ENCODE measurements at places on chromosomes 7 and 10.
A peak's percentile ranks its signal among the peaks of the same experiment; 100 is the strongest.

DNA sequence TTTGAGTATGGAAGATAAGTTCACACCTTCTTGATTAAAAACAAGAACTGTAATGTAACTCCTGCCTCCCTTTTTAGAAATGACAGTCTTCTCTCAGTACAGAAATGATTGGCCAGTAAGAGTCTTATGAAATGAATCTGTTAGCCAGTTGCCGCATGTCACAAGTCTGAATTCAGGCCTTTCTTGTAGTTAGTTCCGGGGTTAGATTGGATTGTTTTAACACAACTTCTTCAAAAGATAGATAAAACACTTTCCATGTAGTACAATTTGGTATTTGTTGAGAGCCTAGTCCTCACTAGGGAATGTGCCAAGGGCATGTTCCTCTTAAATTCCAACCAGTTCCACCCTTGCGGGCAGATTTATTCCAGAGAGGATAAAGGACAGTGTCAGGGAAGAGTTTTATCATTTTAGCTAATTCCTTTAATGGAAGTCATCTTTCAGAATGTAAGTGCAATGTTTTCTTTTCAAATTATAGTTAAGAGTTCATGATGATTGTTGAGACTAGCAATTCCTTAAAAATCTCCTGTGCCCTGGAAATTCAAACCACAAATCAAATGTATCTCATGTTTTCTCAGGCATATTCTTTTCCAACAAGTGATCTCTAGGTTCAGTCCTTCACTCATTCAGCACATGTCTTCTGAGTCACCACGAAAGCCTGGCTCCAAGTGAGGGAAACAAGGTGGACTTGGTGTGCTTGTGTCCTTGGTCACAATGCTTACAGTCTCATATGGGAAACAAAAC, 4.1 kb downstream of the FHIP2A start:
- no peak for DNase-seq

DNA sequence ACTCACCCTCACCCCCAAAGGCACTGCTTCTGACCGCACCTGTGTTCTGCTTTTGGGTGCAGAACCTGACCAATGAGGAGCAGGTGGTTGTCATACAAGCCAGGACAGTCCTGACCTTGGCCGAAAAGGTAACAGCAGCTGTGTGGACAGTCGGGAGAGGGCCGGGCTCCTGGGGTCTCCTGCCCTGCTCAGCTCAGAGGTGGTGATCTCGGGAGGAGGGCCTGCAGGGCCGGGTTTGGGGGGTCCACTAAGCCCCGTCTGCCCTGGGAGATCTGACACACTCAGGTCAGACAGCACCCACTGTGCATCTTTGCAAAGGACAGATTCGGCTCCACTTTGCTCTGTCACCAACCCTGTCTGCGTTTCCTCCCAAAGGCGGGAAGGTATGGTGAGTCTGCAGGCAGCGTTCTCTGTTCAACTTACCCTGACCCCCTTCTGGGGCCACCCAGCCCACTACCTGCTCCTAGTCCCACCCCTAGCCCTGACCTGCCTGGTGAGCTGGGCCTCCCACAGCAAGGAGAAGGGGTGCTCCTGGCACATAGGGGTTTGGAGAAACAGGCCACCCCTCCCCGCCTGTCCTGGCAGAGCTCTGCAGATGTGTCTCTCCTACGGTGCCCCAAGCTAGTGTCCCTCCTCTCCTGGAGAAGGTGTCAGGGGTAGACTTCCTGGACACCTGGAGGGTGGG, 33.7 kb upstream of the DPYSL4 start:
- DNase-seq, result no peak

GRCh38 chr7:3432911-3433310, 131.9 kb downstream of the SDK1 start:
- DNase-seq, result no peak

DNA sequence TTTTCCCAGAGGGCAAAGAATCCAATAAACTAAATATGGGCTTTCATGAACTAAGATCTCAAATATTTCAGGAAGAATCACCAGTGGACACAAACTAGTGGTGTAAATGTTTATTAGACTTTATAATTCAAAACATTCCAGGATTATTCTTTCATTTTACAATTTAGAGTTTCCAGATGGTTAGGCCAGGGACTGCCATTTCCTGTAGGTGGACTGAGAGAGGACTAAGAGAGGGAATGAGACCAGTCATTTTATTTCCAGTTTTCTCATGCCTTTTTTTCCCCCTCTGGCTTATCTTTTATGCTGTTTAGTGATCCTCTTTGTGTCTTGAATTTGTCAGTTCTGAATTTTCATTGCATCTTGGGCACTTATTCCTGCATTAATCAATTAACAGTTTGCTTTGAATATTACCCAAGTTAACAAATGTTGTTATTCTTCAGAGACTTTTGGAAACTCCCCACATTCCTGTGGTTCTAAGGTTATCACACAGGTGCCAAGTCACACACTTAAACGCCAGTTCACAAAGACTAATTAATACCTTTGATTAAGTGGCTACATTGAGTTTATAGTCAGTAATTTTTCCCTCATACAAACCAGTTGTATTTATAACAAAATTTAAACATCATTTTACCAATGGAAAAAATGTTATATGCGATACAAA, 12.3 kb downstream of the CISD1 start:
- DNase-seq, result no peak

DNA sequence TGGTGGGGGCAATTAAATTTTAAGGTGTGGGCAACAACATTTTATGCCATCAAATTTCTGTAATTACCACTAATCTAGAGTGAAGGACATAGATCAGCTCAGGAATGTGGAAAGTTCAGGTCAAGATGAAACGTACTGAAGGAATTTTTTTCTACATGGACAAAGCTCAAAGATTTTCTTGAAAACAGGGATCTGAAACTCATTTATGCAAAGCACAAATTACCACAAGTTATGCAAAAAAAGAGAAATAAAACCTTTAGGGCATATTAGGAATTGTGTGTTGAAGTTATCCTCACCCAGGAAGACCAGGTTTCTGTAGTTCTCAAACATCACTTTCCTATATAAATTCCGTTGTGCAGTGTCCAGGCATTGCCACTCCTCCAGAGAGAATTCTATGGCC, 18.9 kb downstream of the ZNF680 start:
- DNase-seq, result no peak

- no peak for DNase-seq
Measured at GRCh38 chr7:107661081-107661864, 645 bp downstream of the SLC26A4 start.

- no peak for DNase-seq
Measured at GRCh38 chr7:69553190-69553589, 45.1 kb upstream of the AUTS2 start.

DNA sequence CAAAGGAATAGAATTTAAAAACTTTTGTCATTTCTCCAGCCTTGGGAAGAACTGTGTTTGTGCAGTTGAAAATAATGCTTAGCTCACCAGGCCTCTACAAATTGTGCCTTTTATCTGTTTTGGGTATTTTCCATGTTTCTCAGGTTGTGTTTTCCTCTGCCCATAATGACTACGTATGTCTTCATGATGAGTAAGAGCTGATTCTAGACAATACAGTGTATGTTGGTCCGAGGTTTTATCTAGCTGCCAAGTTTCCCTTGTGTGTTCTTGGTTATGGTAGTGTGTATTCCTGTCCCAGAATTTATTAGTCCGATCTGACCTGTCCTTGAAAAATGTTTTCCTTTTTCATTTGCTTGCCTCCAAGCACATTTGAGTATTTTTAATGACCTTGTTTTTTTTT, 83.7 kb upstream of the GLCCI1 start:
- no peak for DNase-seq

GRCh38 chr10:30384051-30384674, 35.1 kb upstream of the MTPAP start:
- DNase-seq, result no peak

- DNase-seq, result no peak
Measured at GRCh38 chr7:25246306-25246705, 18.0 kb upstream of the NPVF start.

DNA sequence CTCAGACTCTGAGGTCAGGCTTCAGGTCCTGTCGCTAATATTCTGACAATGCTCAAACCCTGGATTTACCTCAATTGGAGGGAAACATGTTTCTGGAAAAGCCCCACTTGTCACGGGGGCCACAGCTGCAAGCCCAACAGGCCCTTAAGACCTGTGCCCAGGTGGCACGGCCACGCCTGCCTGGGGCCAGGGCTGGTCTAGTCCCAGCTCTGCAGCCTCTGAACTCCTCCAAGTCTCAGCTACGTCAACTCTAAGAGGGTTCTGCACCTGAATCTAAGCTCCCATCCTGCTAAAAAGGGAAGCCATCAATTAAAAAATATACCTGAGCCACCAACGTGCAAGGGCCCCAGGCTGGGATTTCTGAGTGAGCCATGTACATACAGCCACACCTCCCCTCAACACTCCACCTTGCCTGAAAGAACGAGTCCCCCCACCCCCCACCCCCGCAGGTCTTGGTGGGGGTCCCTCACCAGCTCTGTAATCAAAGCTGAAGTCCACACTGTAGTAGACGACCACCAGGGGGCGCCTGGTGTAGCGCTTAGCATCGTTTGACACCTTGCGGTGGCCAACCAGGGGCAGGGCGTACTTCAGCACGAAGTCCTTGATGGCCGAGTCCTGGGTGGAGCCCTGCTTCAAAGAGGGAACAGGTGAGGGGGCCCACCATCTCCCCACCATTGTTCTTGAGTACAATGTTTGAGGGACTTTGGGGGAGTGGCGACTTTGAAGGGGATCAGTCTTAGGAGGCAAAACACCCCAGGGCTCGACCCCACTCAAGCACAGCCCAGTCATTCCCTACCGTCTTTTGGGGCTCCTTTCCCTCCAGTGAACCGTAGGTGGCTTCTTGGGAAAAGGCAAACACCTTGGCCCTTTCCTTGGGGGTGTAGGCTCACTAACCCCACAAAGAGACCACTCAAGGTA, 22.6 kb downstream of the PDIA4 start:
- peak; percentile 84 for DNase-seq

Measured in hematopoietic multipotent progenitor cell treated with erythropoietin and hydrocortisone succinate and interleukin-3 and kit ligand, for 15 days (in vitro differentiated cells).